ENCODE measurements at places on chromosomes 2 and 18.

GRCh38 chr2:111678651-111679050 lies 205.3 kb downstream of the ANAPC1 start:
- DNase-seq, result no peak

DNA sequence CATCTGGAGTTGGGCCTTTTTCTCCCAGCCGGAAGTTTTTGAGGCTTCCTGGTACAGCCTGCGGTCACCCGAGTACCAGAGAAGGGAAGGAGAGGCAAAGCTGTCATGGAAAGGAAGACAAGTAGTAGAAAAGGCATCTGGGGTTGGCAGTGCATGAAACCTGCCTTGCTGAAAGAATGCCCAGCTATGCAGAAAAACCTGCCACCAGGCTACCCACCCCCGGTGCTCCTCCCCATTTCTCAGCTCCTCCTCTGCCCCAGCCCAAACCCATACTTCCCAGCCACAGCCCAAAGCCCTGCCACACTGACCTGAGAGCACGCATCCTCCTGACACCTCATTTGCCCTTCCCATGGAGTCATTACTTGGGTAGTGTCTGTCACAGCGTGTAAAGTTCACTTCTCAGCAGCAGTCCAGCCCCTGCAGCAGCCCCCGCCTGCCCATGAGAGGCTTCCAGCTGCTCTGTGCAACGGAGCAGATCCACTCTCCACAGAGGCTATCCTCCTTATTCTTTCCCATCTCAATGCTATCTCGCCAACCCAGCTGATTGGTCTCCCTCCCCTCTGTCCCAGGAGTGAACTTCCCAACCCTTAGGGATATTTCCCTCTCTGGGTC lies 40.4 kb upstream of the MAL start:
- DNase-seq, result no peak

DNA sequence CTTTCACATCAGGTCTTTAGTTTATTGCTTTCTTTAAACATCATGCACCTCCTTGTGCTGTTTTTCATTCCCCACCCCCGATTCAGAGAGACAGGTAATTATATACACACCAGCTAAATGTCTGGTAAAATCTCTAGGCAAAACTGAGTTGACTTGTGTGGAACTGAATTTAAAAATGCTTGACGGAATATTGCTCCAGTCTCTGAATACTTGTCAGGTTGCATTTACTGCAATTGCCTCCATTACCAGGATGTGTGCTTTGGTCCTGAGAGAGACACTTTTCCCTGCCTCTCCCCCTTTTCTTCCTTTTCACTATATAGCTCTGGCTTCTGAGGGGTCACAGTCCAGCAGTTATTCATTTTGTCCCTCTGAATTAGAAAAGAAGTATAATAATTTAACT lies 104.0 kb downstream of the PTPRM start:
- DNase-seq, result no peak

DNA sequence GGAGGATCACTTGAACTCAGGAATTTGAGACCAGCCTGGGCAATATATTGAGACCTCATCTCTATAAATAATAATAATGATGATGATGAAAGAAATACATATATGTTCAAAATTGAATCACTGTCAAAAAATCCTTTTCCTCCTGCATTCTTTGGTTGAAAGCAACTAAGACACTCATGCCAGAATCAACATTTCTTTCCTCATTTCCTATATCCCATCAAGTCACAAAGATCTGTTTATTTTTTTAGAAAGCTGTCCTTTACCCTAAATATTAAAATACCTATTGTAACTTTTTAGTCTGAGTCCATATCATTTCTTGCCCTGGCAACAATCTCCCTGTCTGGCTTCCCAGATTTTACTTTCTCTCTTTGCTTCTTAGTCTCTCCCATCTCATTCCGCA lies 31.8 kb upstream of the PPP4R3B start:
- no peak for DNase-seq

- no peak for DNase-seq
Measured at GRCh38 chr18:77648411-77648810, 398.8 kb downstream of the GALR1 start.

DNA sequence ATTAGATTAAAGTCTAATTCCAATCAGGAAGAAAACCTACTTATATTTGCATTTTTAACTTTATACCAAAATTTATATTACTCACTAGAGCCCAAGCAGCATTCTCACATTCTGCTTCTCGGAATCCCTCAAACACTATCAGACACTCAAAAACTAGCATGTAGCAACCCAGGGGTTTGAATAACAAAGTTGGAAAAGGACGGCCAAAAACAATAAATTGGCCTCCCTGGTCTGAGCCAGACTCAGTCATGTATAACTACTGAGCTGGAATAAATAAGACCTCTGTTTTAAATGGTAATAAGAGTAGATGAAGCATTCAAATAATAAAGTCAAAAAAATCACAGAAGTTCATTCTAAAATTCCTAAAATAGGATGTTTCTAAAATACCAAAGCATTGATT lies 290.9 kb downstream of the IRS1 start:
- DNase-seq, result no peak

- DNase-seq, result no peak
Measured at GRCh38 chr18:57629422-57629821, 7.8 kb upstream of the NARS1 start.

DNA sequence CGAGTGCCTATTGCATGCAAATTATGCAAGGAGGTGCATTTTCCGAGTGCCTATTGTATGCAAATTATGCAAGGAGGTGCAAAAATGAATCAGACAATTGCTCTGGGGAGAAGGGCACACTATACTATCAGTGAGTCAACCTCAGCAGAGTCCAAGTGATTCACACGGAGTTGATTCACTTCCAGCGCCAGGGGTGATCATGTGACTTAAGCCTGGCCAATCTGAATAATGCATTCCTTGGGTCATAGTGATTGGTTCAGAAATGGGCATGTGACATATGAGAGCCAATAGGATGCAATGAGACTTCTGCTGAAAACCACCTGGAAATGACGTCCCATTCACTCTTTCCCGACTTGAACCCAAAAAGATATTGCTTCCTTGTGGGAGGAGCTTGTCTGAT lies 152.2 kb downstream of the DAW1 start:
- DNase-seq, result no peak

DNA sequence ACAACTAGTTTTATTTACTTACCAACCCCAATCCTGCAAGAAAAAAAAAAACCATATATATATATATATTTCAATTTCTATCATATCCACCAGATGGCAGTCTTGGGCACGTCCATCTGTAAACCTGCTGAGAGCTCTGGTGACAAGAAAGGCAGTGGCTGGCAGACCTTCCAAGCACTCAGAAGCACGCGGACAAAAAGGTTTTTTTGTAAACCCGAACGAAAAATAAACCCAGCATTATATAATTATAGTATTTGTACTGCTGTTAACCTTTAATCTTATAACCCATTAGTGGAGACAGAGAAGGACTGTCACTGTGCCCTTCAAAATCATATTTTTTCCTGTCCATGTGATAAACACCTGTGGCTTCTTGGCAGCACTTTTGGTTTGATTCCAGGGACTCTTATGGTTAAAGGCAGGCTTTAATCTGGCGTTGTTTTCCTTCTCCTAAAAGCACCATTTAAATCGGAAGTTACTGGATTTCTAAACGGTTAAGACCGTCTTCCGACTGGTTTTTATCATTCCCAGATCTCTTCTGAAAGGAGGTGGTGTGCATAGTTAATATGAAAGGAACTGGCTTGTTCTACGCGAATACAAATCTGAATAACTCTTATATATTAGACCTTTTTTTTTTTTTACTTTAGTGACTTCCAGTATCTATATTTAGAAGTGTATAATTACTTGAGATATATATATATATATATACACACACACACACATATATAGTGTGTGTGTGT lies 31.0 kb upstream of the SLC3A1 start:
- peak; percentile 77 for DNase-seq

GRCh38 chr18:59961070-59961469 lies 61.3 kb downstream of the PMAIP1 start:
- no peak for DNase-seq

GRCh38 chr18:6248017-6248416 lies 166.7 kb downstream of the L3MBTL4 start:
- DNase-seq, result no peak

Data from AML-193 (cell line).